ENCODE measurements at places on chromosomes 2 and 18. TPM values are rescaled to one million over a fixed set of nuclear protein-coding genes. Genes with fewer than 3 reads are reported as not detected.

Gene GALR1
- total RNA-seq, result 0.05 TPM

Gene TMEM37
- total RNA-seq, result 2.4 TPM

Gene CEP192
- total RNA-seq, result 25.6 TPM

Gene GALNT3
- total RNA-seq, result 0.08 TPM

GRCh38 chr18:79382681-79383387 is 12.9 kb upstream of the NFATC1 start:
- DNase-seq, result no peak

DNA sequence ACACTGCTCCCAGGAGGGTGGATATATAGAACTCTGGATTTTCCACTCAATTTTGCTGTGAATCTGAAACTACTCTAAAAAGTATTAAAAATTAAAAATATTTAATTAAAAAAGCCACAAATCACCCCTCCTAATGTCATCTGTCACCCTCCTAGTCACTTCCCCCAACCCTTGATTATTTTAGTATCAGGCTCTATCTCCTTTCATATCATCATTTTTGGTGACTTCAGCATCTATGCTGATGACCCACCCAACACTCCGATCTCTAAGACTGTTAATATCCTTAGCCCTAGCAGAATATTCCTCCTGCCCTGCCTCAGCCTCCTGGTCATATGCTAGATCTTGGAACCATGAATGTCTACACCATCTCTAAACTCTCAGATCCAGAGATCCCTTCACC is 128.3 kb upstream of the SLC1A4 start:
- DNase-seq, result no peak

GRCh38 chr2:221388891-221389290 is 183.2 kb downstream of the EPHA4 start:
- DNase-seq, result no peak

- DNase-seq, result no peak
These were observed 1711.4 kb upstream of the PIK3C3 start for GRCh38 chr18:40243607-40244006.

- peak; percentile 88 for DNase-seq
These were observed 1.9 kb upstream of the MEIS1 start for GRCh38 chr2:66432801-66433694.

DNA sequence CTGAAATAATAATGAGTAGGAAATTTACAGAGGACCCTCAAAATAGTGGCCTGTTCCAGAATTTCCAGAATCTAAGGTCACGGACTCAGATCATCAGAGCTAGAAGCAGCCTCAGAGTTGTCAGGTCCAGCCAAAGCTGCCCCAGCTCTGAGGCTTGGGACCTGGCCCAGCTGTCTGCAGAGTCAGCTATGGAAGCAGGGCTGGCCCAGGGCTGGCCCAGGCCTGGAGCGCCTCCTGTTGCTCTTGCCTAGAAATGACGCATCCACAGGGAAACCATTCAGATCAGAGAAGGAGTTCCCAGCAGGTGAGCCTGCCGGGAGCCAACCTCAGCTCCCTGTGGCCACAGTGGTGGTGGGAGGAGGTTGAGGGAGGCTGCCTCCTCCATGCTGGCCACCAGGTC is 106.7 kb upstream of the ARL4C start:
- DNase-seq, result no peak

- DNase-seq, result no peak
These were observed 135.8 kb downstream of the METTL8 start for GRCh38 chr2:171297956-171298355.
